Stimulated activated CD8-positive, alpha-beta memory T cell treated with anti-CD3 and anti-CD28 coated beads, Interleukin-2, amount 100 ng/mL, for 1 hour (primary cell): ENCODE measurements at places on chromosomes 11 and 22.

DNA sequence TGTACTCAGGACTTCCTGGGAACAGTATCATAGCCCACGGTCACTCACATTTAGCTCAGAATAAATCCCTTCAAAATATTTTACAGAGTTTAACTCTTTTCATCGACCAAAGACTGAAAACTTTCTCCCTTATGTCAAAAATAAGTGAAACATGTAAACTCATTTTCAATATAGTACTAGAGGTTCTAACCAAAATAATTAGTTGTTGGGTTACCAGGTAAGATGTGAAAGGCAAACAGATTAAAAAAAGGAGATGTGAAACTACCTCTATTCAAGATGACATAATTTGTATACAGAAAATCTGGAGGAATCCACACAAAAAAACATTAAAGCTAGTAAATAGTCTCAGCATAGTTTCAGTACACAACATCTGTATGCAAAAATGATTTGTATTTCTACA, 20.3 kb downstream of the XKR3 start:
- no peak for DNase-seq

DNA sequence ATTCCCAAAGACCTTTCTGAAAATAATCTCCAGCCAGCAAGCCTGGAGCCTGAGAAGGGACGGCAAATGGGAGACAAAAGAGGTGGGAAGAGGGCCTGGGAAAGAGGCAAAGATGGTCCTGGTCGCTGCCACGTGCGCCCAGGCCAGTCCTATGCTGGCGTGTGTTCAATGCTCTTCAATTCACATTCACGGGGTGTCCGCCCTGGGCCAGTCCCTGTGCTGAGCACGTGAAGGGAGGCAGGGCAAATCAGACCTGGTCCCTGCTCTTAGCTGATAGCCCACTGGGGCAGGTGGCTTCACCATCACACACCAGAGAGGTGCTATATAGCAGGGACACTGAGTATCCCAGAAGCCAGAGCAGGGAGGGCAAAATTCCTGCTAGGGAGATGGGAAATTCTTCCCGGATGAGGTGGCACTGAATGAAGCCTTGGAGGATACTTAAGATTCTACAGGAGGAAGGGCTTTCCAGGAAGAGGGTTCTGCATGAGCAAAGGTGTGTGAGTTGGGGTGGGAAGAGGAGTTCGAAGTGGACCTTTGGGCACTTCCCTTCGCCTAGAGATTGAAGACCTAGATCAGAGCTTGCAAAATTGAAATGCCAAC, 148.2 kb downstream of the CHST1 start:
- DNase-seq: no peak

GRCh38 chr11:31106326-31106725, 263.2 kb downstream of the DCDC1 start:
- no peak for DNase-seq

DNA sequence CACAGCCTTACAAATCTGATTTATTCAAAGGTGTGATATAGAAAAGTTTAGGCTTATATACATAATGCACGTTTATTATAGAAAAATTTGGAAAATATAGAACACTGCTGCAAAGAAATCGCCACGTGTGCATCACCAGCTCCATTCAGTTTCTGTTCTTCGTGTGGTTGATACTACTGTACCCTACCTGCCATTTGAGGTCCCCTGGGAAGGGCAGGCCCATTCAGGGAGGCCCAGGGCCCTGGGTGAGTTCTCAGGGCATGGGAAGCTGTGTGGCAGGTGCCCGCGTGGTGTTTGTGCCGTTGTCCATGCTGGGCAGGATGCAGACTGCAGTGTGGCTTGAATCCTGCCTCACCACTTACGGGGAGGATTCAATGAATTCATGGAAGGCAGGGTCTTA, 60.8 kb downstream of the TBC1D22A start:
- DNase-seq: no peak

GRCh38 chr11:130737866-130738431, 178.3 kb downstream of the SNX19 start:
- no peak for DNase-seq

- DNase-seq: no peak
These were observed 207.9 kb downstream of the SOX6 start for GRCh38 chr11:16148301-16148931.

GRCh38 chr11:70322666-70323065, 52.2 kb downstream of the PPFIA1 start:
- no peak for DNase-seq

- DNase-seq: no peak
These were observed 64.4 kb downstream of the BCR start for GRCh38 chr22:23244690-23245044.
